EH (cell line): ENCODE measurements at places on chromosomes 7 and 10.

GRCh38 chr7:3230908-3231307, 70.1 kb upstream of the SDK1 start:
- DNase-seq: no peak

DNA sequence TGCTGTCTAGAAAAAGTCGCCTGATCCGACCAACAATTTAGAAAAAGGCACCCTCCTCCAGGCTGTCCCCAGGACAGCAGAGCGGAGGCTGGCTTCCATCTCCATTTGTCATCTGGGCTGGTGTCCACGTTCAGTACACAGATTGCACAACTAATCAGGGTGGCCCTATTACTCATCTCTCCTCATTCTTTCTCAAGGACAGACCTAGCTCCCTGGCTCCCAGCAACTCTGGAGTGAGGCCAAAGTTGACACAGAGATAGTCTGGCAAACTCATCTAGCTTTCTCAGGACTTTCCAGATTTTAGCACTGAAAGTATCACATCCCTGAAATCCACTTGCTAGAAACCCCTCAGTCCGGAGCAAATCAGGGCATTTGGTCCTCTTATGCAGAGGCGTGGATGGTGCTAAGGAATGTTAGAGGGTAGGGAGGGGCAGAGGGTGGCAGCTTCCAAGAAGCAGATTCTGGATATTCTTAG, 75.1 kb downstream of the DNAH11 start:
- DNase-seq: peak; percentile 96

DNA sequence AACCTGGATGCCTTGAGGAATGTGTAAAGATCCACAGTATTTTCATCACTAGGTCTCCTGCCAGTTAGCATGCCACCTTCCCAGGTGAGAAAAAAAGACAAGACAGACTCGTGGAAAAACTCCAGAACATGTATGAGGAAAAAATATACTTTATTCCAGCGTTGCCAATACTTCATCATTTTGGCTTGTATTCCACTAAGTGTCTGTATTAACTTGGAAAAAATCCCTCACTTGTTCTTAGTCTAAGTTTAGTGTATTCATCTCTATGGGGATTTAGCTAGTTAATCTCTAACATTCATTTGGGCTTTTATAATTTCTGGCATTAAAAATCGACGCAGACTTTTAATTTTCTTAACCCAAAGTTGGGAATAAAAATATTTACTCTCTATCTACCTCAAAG, 759.4 kb downstream of the SORCS1 start:
- DNase-seq: no peak

GRCh38 chr10:79070081-79070605, 1.4 kb downstream of the ZMIZ1 start:
- DNase-seq: peak; percentile 67

GRCh38 chr10:62992145-62992721, 140.9 kb upstream of the NRBF2 start:
- DNase-seq: peak; percentile 6

DNA sequence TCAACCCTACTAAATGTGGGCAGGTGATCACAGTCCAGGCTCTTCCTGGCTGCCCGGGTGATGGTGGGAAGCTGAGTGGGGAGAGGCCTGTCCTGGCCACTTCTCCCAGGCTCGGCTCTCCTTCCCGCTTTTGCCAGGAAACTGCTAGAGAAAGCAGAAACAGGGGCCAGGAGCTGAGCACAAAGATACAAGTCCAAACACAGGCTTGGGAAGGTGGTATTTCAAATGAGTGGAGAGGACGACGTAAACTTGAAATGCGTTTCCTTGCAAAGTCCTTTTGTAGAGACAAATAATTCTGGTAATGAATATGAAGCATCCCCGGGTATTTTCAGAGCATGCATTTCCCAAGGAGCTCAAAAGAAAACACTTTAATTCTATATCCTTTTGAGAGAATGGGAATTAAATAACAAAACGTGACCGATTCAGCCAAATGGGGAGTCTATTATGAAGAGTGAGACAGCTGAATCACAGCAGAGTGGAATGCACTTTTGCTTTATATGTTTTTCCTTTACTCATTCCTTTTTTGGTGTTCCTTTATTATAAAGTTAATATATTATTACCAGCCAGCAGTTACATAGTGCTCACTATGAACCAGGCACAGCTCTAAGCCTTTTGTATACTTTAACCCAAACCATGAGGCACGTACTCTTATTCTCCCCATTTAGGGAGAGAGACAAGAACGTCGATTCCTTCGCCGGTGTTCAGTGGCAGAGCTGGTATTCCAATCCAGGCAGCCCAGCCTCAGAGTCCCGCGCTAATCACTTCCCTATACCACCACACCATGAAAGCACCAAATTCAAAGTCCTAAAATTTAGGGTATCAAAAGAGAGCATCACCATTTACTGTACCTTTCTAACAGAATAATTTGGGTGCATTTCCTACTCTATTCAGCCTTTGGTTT, 218.2 kb upstream of the KLF14 start:
- no peak for DNase-seq

DNA sequence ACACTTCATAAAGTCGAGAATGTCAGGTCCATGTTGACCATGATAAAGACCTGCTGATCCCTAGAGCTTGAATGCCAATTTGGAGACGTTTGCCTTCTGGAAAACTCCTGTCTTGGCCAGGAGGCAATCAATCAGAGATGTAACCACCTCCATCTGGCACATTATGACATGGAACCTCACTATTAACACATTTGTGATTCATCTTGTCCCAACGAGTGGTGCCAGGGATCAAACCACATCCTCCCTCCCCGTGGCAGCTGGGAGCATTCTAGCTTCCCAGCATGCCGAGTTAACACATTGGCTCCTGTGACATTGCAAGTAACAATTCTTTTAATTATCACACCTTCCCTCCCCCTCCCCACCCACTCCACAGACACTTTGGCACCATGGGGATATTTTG, 84.0 kb upstream of the PPP1R17 start:
- DNase-seq: peak; percentile 3

- DNase-seq: no peak
Observed at GRCh38 chr7:51005074-51005473, 222.4 kb upstream of the GRB10 start.

DNA sequence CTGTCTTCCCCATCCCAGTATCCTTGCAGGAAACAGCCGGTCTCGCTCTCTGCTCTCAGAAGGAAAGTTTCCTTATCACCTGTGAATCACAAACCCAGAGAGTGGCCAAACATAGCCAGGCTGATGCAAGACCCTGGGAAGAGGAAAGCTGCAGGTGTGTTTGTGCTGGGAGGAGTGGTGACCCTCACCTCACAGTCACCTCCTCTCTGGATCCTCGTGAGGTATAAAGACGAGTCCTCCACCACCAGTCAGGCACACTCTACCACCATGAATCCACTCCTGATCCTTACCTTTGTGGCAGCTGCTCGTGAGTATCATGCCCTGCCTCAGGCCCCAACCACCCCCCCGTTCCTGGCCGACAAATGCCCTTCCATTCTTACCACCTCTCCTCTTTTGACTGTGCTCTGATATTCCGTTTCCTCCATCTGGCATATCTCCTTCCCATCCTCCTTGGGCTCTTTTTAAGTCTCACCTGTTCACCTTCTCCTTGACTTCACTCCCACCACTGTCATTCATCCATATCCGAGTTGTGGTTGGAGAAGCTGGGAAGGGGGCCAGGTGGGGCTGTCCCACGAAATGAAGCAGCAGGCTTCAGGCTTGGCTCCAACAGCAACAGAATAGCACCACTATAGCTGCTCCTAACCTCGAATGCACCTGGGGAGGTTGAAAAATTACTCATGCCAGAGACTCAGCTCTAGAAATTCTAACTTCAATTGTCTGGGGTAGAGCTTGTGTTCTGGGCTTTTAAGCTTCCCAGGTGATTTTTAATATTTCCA, at the start of gene PRSS1:
Gene PRSS1, plus strand, starts transcription at position 255 of the 776 bp plus-strand sequence. Its CDS starts 13 bp downstream, at position 268.
- no peak for DNase-seq

DNA sequence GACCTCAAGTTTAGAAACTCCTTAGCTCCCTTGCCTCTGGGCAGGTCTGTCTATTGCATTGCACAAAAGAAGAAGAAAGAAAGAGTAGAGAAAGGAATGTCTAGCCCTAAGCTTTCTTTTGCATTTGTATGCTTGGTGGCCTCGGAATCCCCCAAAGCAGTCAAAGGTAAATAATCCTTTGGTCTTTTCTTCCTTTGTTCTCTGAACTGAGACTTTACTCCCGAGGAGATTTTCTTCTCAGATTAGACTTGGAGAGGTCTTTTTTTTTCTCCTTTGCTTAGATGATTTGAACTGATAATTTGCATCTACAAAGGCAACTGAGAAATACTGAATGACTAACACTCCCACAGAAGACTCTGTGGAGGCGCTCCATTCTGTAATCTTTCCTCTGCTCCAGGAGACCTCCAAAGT, 93.2 kb downstream of the AKR1D1 start:
- DNase-seq: no peak

GRCh38 chr7:107933386-107934013, 42.5 kb downstream of the DLD start:
- DNase-seq: no peak

DNA sequence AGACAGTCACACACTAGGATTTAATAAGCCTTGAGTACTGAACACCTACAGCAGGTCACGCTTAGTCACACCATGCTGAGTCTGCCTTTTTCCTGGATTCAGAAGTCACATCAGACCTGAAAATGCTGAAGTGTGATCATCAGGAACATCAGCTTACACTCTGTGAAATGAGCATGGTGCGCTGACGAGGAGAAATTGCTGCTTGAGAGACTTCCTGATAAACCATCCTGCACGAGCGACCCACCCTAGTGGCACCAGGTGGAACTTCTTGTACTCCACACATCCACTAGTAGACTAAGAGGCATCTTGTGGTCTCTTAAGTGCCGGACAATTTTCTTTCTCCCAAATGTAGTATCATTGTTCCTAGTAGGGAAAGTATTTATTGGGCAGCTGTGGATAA, 51.8 kb upstream of the MRLN start:
- no peak for DNase-seq

DNA sequence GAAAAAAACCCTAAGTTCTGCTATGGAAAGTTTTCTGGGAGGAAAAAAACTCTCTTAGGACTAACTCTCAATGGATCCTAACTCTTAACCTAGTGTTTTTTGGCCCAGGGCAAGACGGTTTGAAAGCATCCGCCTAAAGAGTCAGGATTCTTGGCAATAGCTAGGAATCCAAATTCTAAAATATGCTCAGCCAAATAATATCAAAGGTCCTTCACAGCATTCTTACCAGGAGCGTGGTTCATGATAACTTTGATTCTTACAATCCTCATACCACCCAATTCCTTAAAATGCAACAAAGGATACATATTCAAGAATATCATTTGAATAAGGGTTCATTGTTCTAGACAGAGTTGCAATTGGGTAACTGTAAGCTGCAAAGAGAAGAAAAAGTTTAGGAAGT, 21.3 kb downstream of the CPA1 start:
- DNase-seq: no peak

- no peak for DNase-seq
Observed at GRCh38 chr10:95988702-95989101, 54.7 kb upstream of the CCNJ start.

GRCh38 chr10:78584681-78585080, 484.1 kb upstream of the ZMIZ1 start:
- no peak for DNase-seq

GRCh38 chr7:95690367-95690947, 81.9 kb upstream of the DYNC1I1 start:
- peak; percentile 55 for DNase-seq

- DNase-seq: no peak
Observed at GRCh38 chr7:155229548-155230168, 68.0 kb upstream of the INSIG1 start.

DNA sequence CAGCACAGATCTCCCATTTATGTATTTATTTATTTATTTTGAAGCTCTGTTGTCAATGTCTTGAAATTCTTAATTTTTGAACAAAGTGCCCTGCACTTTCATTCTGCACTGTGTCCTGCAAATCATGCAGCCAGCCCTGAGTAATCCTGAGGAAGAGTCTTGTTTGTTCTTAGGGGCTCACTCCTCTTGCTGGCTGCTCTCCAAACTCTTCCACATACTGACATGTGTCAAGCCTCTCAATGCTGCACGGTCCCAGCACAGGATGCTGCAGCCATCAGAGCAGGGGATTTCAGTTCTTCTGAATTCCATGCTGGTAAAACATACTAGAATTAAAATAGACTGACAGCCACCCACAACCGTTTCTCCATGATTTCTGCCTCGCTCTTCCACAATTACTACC, 207.2 kb downstream of the PARD3 start:
- peak; percentile 27 for DNase-seq

DNA sequence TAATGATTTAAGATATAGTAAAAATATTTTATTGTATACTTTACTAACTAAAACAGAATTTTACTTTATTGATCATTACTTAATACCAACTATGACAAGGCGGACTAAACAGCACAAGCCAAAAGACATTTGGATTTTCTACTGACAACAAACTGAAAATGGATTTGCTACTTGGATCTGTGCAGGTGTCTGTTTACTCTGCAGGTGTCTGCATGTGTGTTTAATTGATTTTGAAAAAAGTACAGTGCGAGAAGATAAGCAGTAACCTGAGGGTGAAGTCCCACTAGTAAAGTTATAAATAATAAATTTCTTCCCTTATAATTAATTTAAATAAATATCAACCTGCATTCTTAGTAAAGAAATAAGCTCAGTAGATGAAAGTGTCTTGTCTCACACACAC, 696.8 kb upstream of the MBL2 start:
- no peak for DNase-seq

DNA sequence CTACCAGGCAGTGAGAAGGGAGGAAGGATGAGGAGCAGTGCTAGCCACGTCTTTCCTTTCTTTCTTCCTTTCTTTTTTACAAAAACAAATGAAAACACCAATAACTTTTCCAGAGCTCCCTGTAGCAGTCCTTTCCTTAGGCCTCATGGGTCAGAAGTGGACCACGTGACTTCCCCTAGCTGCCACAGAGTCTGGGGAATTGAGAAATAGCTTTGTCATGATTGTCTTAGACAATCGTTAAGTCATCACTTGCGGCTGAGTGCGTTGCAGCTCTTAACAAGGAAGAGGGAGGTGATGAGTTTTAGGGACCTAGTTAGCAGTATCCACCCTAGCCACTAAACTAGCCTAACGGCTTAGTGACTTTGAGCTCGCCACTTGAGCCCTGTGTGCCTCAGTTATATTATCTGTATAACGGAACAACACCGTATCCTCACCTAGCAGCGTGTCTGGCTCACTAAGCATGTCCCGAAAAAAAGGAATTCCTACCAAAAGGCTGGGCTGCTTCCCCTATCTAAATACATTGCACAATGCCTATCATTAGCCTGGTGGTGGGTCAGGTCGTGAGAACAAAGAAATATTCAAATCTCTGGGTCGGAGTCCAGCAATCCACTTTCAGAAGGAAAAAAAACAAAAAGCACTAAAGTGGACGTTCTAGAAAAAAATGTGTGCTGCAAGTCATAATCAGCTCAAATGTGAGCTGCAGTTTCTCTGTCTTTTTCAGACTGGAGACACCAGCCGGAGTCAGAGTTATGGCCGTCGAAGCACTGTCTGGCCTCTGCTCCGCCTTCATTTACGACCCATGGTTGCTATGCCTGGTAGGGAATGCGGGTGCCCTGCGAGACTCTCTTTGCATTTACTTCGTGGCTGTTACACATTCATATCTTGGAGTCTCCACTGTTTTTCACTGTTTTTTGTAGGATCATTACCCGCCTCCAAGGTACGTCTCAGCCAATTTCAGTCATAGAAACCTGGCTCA, 338.5 kb upstream of the FOXK1 start:
- no peak for DNase-seq
